ENCODE measurements at places on chromosomes 12 and 14. TPM values are rescaled to one million over a fixed set of nuclear protein-coding genes. Genes with fewer than 3 reads are reported as not detected.

DNA sequence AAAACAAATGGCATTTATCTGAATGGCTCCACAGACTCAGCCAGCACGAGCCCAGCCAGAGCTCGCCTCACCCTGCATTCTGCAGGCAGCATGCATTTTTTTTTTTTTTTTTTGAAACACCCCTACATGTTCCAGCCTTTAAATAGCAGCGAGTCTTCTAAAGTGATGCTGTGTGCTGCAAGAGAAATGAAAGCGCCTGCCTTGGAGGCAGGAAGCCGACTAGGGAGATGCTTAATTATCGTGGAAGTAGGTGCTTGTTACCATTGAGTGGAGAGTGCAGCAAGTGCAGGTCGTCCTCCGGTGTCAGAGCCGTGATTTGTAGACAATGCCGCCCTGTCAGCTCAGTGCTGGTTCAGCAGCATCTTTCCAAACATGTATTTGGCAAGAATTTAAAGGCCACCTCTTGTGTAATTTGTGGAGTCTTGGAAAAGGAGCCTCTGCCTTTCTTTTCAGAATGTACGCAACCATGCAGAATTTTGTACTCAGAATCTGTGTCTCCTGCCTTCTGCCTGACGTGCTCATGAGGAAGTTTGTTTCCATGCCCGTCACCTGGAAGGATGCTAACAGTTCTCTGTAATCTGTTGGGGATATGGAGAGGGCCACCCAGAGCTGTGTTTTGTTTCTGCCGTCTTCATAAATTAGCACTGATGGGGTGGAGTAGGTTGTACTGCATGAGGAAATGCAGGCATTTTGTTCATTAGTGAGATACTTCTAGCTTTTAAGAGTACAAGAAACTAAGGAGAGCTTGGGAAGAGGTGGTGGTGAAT, 345.9 kb upstream of the RGS6 start:
- DNase-seq, result no peak

- DNase-seq, result no peak
Observed at GRCh38 chr14:83559721-83560120, 1970.2 kb upstream of the FLRT2 start.

GRCh38 chr14:89484051-89484844, 67.2 kb upstream of the FOXN3 start:
- no peak for DNase-seq

- no peak for DNase-seq
Observed at GRCh38 chr12:130152386-130152785, 9.9 kb upstream of the FZD10 start.

- DNase-seq, result no peak
Observed at GRCh38 chr12:103928682-103929045, 1.5 kb upstream of the HSP90B1 start.

GRCh38 chr12:6548966-6549683, 6.7 kb downstream of the IFFO1 start:
- DNase-seq, result no peak

GRCh38 chr12:124688356-124688992, 121.1 kb upstream of the NCOR2 start:
- DNase-seq, result no peak

DNA sequence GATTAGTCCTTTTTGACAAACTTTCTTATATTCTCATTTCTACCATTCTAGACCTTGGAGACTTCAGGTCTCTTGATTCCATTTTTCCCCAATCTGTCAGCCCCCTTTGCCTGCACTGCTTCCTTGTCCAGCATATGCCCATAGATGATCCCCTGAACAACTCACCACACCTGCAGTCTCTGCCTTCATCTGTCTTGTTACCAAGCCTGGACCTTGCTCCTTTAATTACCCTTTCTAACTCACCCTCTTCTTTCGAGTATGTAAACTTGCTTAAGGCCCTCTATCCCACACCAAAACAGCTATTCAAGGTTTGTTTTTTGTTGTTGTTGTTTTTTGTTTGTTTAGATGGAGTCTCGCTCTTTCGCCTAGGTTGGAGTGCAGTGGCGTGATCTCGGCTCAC, 9.6 kb downstream of the COX14 start:
- DNase-seq, result no peak

- DNase-seq, result peak; percentile 69
Observed at GRCh38 chr12:75837700-75838099, 193.9 kb downstream of the PHLDA1 start.

DNA sequence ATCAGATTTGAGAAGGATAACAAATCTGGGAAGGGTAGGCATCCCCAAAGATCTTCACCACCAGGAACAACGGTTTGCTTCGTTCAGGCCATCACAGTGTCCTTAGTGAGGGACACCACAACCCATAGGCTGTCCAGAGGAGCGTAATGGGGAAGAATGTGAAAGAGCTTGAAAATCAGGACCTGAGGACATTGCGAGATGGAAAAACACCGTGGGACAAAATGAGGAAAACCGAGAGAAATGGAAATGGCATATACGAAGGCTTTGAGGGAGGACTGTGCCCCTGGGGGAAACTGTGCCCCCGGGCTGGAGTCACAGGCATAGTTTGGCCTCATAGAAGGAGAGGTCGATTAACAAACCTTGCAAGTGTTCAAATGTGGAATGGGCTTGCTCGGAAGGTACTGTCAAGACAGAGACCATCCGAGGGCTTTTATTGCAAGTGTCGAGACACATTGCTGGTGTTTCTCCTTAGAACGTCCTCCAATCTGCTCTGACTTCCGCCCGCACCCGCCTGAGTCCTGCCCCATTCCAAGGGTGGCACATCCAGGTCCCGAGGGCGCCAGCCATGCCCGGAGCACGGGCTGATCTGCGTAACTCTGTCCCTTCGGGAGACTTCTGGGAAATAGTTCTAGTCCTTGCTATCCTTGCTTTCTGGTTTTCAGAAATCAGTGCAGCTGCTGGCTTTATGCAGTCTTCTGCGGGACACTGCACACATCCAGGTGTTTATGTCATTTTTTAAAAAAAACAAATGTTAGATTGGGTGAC, 885 bp upstream of the PALS1 start:
- DNase-seq, result peak; percentile 80

GRCh38 chr12:83389237-83389996, 702.7 kb downstream of the TMTC2 start:
- no peak for DNase-seq

FNTB gene
- total RNA-seq, result 17.1 TPM

DEPDC4 gene
- total RNA-seq, result 0.81 TPM

RPS29 gene
- 918 TPM for total RNA-seq

NFE2 gene
- total RNA-seq, result 1.1 TPM

LRRC9 gene
- 0.19 TPM for total RNA-seq

KLRG1 gene
- 5.8 TPM for total RNA-seq

GLT8D2 gene
- 8.8 TPM for total RNA-seq

LRR1 gene
- 6.2 TPM for total RNA-seq
